Heart left ventricle (tissue), 16 donors: ENCODE measurements at places on chromosomes 4 and X.

- DNase-seq = no peak
Measured at GRCh38 chr4:60452266-60452665, 747.9 kb upstream of the ADGRL3 start.

GRCh38 chrX:15311119-15311518 is 4.3 kb downstream of the ASB11 start:
- no peak for DNase-seq

- DNase-seq = no peak
Measured at GRCh38 chrX:141278306-141278705, 36.0 kb upstream of the SPANXC start.

DNA sequence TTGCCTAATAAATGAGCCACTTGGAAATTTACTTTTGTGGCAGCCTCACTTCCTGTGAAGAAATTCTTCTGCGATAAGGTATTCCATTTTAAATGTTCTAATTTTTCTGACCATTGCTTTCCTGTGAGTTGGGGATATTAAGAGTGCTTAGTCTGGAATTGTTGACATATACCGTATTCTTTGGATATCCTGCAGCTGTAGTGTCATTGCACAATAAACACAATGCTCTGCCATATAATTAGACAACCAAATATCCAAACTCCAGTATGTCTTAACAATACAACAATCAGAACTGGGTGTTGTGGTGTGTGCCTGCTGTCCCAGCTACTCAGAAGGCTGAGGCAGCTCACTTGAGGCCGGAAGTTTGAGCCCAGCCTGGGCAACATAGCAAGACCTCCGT is 99.4 kb downstream of the LUZP4 start:
- no peak for DNase-seq

GRCh38 chr4:2024683-2025082 is 15.9 kb upstream of the NELFA start:
- DNase-seq = no peak

DNA sequence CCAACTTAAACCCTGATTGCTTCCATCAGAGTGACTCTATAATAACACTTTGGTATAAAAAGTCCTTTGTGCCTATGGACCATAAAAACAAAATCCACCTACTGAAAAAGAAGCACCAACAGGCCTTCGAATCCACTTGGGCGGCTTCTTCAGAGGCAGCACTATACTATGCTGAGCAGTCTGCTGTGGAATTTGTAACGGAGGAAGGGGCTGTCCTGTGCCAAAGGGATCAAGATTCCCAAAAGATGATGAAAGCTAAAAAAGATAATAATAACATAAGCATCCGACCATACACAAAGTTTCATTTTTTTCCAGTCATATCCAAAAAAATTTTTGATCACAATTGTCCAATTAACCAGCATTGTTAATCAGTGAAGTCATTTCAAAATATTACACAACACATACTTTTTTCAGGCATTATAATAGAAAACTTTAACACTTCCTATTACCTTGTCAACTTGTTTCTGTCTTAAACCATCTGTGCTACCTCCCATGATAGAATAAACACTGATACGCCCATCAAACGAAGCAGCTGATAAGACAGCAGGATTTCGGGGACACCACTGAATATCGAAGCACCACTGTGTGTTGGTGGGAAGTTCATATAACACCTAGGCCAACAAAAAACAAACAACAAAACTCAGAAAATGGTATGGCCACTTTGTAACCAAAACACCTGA is 24.1 kb downstream of the SEC31A start:
- DNase-seq = no peak

DNA sequence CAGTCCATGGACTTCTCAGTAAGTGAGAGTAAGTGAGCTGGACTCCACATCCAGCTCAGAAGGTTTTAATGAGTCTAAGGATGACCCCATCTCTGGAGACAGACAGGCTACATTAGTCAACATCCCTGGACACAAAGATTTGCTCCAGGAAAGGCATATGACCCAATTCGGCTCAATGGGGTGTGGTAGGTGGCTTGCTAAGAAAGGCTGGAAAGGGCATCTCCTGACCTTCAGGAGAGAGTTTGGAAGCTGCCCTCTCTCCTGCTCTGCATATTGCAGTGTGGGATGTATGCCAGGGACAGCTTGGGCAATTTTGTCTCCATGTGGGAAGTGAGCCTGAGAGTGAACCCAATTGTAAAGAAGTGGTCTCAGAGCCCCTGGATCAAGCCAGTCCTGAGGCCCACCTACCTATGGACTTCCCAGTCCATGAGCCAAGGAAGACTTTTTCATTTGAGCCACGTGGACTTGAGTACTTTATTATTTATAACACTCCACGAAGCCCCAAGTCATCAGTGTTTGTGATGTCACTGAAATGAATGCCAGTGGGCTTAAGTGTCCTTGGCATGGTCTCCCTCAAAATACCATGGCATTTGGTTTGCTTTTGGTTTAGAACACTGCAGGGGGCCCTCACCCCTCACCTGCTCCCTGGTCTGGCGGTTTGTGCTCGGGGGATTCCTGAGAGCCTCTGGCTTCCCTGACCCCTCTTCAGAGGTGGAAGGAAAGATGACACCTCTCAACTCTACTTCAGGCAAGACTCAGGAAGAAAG is 10.4 kb upstream of the ABLIM2 start:
- no peak for DNase-seq

- no peak for DNase-seq
Measured at GRCh38 chr4:167623241-167623572, 388.9 kb upstream of the SPOCK3 start.

DNA sequence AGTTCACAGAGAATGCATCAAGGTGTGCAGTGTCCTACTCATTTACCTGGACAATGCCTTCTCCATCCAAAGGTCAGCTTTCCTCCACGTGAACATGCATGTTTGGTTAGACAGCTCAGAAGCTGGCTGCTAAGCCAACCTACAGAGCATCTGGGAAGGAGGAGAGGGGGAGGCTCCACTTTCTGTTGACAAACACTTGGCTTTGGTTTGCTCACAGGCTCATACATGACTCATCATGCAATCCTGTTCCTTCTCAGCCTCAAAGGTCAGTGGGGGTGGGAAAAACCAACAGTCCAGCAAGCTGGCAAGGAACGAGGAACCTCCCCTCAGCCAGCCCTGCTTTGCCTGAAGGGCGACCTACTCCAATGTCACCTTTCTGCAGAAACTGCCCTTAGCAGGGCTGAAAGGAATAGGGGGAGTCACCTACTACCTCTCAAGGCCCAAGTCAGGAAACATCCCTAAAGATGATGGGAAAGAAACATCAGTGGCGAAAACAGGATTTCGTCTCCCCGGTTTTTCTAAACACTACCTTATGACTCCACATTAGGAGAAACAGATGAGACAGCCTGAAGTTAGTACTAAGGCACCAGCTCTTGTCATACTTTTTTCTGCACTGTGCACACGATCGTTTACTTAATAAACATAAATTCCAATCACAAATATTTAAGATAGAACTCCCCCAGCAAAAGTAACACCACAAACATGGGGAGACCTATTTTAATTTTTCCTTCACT is 37.9 kb downstream of the RELL1 start:
- DNase-seq = peak; percentile 90

DNA sequence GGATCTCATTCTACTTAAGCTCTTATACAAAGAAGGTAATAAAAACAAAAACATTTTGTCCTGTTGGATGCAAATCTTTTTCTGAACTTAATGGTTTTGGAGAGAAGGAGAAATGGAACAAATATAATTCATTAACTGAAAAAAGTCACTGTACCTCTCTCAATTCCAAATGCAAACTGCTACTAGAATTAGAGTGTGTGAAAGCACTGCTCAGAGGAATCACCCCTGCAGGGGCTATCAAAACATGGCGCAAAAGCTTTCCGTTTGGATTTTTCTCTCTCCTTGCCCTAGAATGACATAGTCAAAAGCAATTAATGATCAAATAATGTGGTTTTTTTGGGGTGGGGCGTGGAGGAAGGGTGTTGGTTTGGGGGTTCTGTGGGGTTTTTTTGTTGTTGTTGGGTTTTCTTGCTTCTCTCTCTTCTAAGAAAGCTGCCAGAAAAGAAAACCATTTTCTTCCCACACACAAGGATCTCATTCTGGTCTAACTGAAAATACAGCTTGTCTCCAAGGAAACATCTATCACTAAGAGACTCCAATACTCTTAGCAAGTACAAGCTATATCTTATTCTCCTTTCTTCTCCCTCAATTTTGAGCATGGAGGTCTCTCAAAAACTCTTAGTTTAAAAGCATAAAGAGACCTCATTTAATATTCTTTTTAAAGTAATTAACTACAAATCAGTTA is 41.6 kb downstream of the USP46 start:
- DNase-seq = no peak

DNA sequence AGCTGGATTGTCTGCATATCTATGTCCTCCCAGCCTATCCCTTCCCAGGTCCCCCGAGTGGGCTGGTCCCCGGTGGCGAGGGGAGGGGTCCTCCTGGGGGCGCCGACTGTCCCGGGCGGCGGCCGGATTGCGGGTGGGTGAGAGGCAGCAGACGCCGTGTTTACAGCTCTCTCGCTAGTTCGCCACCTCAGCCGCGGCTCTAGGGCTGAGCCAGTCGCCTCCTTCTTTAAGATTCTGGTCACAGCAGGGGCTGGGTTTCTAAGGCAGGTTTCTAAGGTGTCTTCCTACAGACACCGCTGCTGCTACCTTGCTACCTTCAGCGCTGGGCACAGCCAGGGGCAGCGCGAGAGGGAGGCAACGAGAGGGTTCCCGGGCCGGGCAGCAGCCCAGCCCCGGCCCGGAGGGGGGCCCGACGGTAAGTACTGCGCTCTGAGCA is 57.2 kb downstream of the FRMPD3 start:
- DNase-seq = no peak

DNA sequence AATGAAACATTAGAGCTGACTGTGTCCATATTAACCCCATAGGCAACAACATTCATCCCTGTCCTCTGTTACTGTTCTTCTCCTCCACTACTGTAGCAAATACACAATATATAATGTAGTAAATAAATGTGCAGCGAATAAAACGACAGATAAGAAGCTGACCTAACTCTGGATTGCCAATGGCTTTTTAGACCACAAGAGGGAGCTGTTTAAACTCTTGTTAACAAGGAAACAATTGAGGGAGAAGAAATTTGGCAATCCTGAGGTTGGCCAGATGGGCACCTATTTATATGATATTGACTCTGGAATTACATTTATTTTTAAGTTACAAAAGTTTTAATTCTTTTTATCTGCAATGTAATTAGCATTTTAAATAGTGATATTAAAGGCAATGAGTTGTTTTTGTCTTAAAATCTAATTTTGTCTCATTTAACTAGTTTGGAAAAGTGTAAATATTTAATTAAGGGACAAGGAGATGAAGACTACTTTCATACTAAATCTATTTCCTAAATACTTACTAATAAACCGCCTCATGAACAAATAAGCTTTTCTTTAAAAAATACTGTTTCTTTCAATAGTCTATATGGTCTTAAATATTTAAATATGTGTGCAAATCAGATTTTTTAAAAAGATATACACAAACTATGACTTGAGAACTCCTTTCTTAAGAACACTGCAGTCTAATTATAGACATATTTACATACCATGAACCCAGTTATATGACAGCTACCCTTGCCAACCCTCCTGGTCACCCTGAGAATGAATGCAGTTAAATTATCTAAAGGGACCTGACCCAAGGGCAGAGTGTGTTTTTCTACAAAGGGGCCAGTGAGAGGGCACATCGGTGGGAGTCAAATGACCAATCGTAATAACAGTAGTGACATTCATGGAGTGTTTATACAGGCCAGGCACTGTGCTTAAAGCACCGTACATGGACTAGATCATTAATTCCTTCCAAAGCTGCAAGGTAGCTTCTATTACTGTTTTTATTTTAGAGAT is 52.9 kb upstream of the HPF1 start:
- peak; percentile 16 for DNase-seq

- no peak for DNase-seq
Measured at GRCh38 chrX:115650916-115651315, 89.9 kb downstream of the PLS3 start.

- DNase-seq = no peak
Measured at GRCh38 chr4:184442314-184442635, 32.1 kb downstream of the IRF2 start.

DNA sequence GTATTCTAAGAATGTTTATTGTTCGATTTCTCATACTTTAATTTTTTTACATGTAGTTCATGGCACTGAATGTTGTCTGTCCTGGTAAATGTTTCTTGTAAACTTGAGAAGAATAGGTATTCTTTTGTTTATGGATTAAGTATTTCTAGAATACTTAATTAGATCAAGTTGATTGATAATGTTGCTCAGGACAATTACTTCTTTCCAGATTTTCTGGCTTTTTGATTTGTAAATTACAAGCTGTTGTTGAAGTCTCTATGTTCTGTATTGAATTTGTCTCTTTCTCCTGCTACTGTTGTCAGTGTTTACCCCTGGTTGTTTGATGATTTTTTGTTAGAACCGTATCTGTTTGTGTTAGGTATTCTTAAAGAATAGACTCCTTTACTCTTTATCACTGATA is 1720.9 kb upstream of the AGA start:
- no peak for DNase-seq

DNA sequence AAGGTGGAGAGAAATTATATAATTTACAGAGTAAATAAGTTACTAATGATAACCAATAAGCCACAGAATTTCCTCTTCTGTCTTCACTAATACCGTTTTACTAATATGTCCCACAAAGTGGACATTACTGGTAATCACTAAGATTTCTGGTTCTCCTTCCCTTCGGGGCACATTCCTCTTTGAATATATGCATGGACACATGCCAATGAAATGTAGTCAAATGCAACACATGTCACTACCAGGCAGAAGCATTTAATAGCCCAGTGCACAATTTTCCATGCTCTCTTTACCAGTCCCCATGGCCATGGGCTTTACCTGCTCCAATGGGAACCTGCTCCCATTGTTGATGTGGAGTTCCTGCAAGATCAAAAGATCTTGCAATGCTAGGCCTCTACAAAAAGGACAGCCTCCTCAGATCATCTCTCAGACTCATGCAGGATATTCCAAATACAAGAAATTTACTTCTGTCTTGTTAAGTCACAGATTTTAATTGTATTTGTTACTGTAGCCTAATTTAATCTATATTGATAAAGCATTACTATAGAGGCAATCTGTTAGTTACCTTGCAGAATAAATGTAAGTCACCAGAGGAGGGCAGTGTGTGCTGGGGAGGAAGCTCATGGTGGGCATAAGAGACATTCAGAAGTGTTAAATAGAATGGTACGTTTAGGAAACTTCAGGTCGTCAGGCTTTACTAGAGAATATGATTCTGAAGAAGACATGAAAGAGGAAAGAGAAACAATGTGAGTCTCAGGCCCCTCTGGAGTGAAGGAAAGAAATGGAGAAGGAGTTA is 37.1 kb upstream of the INPP4B start:
- no peak for DNase-seq

DNA sequence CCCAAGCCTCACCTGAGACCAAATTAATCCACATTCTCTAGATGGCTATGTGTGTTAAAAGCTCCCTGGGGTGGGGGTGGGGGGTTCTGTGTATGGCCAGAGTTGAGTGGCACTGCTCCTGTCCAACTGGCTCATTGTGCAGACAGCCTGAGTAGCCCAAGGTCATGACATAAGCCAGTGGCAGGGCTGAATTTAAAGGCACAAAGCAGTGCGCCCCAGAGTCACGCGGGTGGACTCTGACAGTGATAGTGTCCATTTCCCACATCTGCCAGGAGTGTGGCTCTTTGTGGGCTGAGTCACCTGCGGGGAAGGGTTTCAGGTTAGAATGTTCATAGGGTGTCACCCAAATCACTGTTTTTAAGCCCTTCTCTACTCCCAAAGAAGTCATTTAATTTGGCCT is 45.4 kb downstream of the SCD5 start:
- DNase-seq = no peak
